Stimulated activated CD8-positive, alpha-beta memory T cell treated with anti-CD3 and anti-CD28 coated beads, Interleukin-15, amount 100 ng/mL, for 24 hours (primary cell): ENCODE measurements at places on chromosomes 6 and 20.

- no peak for DNase-seq
Measured at GRCh38 chr20:49394264-49394663, 88.2 kb downstream of the KCNB1 start.

DNA sequence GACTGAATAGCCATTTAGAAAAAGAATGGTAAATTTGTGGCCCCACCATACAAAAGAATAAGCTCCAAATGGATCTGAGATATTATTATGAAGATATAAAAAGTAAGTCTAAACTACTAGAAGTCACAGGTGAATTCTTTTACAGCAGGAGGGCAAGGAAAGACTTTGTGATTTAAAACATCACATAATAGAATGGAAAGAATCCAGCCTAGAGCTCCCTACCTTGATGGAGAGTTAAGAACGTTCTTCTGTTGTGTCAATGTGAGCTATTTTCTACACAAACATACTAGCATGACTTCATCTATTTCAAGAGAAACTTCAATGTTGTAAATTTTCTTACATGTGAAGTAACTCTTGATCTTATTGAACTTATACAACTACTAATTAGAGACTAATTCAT, 100.0 kb upstream of the NRSN1 start:
- DNase-seq, result no peak

GRCh38 chr6:170114956-170115855, 175.7 kb downstream of the DLL1 start:
- DNase-seq, result no peak

GRCh38 chr6:21836277-21836676, 242.7 kb downstream of the SOX4 start:
- DNase-seq, result no peak

GRCh38 chr6:149111556-149112115, 205.9 kb upstream of the TAB2 start:
- DNase-seq, result no peak

- DNase-seq, result no peak
Measured at GRCh38 chr6:113680301-113680700, 176.8 kb upstream of the MARCKS start.

DNA sequence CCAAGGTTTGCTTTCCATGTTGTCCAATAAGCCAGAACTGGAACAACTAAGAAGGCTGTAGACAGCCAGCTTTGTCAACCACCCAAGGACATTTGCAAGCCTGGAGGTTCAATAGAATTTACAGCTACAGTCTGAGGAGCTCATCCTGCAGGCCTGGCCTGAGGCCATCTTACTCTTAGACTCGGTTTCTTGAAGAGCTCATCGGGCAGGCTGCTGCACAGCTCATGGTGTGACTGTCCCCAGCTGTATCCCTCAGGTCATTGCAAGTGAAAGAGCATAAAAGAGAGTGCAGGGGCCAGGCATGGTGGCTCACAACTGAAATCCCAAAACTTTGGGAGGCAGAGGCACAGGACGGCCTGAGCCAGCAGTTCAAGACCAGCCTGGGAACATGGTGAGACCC, 96.9 kb upstream of the FOXQ1 start:
- no peak for DNase-seq

DNA sequence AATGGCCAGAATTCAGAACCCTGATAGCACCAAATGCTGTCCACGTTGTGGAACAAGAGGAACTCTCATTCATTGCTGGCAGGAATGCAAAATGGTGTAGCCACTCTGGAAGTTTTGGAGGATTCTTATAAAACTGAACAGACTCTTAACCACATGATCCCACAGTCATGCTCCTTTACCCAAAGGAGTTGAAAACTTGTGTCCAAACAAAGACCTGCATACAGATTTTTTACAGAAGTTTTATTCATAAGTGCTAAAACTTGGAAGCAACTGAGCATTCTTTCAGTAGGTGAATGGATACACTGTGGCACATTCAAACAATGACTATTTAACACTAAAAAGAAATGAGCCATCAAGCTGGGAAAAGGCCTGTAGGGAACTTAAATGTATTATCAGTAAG, 32.5 kb downstream of the PREP start:
- no peak for DNase-seq

DNA sequence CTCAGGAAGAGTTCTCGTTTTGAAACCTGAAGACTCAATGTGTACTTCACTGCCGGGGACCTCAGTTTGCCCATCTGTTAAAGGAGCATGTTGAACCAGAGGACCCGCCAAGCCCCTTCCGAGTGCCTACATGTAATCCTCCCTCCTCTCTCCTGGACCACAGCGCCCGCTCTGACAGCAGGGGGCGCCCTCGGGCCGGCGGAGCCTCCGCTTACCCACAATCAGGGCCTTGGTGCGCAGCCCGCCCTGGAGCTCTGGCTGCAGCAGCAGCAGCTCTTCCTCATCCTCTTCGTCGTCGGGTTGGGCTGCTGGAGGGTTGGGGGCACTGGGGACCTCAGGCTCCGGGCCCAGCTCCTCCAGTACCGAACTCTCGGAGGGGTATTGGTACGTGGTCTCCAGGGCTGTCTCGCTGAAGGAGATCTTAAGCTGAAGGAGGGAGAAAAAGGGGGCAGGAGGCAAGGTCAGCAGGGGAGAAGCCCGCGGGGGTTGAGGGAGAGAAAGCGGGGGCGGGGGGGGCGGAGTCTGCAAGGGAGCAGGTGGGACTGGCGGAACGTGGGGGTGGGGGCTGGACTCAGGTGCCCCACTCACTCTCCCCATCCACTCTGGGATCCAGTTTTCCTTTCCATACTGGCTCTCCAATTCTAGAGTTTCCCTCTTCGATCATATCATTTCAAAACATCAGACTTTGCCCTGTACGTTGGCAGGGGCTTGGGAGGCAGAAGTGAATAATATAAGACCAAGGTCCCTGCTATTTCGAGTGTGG, 6.3 kb upstream of the DHX16 start:
- DNase-seq, result peak; percentile 88

- DNase-seq, result no peak
Measured at GRCh38 chr6:126716826-126717509, 377.1 kb downstream of the CENPW start.

- no peak for DNase-seq
Measured at GRCh38 chr20:24915892-24916291, 33.2 kb upstream of the CST7 start.
